Activated T-helper 1 cell treated with anti-CD3 and anti-CD28 coated beads, Interleukin-12 subunit alpha, Interleukin-12 subunit beta, Interleukin-2, Interleukin-4 antibody, amounts not matched to agents 30 ng/mL and 10 ng/mL and 1 ng/mL, durations not matched to agents 14 hours and 24 hours and 36 hours (primary cell): ENCODE measurements at places on chromosomes 13 and 19. TPM values are rescaled to one million over a fixed set of nuclear protein-coding genes. Genes with fewer than 3 reads are reported as not detected.

DNA sequence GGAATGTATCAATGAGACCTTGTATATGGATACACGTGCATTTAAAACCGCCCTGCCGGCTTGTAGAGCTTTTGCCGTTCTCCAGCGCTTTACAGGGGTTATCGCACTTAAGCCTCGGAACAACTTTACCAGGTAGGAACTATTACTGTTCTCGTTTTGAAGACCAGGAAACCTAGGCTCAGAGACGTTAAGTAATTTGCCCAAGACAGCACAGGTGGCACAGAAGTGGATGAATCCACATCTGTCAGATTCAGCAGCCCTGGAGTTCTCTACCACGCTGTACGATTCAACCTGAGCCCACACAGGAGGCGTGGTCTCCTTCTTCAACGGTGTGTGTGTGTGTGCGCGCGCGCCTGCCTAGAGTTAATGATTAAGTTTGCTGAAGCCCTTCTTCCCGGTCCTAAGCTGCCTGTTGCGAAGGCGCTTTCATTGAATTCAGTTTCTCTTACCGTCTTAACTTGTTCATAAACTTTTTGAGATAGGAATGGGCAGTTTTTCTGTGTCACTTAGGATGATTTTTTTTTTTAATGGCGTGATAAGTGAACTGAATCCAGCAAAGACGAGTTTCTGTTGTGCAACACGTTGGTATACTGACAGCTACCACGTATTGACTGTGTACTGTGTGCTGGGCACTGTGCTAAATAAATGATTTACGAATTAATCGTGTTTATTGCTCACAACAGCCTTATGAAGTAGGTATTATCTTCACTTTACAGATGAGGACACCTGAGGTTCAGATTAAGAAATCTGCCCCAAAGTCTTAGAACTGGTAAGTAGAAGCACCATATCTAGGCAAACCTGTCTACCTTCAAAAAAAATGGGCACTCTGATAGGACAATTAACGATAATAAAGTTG, 67.4 kb downstream of the KCNRG start:
- peak; percentile 66 for DNase-seq

GRCh38 chr13:45368571-45368970, 27.6 kb upstream of the TPT1 start:
- no peak for DNase-seq

Gene UBL5
- total RNA-seq, result 338 and 351 TPM in 2 replicates

Gene DDA1
- total RNA-seq, result 45.3 and 50.2 TPM in 2 replicates

DNA sequence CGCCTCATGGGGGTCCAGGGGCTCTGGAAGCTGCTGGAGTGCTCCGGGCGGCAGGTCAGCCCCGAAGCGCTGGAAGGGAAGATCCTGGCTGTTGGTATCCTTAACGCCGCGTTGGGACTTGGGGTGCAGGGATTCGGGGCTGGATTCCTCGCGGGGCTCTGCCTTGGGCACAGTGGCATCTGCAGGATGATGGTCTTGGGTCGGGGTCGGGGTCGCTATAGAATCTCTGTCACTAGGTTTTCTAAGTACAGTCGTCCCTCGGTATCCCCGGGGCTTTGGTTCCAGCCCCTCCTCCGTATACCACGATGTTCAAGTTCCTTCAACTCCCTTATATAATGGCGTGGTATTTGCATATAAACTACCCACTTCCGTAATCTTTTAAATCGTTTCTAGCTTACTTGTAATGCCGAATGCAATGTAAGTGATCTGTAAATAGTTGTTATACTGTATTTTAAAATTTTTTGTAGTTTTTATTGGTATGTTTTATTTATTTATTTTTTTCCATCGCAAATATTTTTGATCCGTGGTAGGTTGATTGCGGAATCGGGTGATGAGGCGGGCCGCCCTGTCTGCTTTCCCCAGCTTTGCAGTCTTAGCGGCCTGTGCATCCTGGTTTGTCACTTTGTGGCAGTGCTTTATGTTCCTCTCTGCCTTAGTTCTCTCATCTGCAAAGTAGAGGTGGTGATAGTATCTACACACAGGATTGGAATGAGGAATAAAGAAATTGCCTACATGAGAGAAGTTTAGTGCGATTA, 606 bp downstream of the ERCC5 start:
- peak; percentile 31 for DNase-seq

Gene VASP
- total RNA-seq, result 234 and 235 TPM in 2 replicates

DNA sequence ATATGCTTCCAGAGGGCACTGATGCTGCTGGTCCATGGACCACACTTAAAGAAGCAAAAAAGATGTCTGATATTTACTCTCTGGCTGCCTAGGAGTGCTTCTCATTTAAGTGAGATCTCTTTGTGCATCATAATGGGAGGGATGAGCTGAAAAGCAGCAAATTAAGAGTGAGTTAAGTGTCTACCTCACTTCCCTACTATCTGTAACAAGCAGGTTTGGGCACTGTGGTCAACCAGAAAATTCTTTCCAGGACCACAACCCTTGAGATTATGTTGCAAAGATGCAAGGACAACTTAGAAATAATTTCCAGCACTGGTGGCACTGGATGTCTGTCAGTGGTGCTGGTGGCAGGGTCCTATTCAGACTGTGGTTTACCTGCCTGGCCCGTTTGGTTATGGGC, 52.1 kb upstream of the USPL1 start:
- DNase-seq, result no peak

DNA sequence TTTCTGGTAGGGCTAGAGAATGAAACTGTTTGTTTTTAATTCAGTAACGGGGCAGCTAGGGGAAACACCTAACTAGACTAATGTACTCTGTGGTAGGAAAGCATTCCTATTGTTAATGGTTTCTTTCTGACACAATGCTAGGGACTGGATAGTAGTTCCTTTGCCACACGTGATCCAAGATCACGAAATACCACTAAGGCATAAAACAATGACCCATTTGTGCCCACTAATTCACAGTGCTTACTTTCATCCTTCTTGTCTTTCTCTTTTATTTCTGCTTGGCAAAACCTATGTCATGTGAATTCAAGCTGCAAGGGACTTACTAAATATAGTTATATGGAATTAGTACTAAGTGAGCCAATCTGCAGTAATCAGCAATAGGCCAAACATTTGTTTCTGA, 834.1 kb upstream of the SLITRK6 start:
- no peak for DNase-seq

DNA sequence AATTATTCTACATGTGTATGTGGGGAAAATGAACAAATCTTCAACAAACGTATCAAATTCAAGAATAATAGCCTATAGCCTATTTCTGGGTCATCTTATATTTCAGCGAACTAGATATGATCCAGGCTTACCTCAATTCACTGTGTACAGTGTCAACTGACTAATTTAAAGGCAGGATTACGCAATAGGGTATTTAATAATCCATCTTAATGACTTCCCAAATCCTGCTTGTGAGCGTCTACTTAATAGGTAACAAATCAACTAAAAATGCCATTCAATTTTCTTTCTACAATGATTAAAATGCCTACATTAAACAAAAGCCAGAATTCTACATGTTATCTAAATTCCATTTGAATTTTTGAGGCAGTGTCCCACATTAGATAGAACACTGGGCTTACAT, 67.0 kb downstream of the USP12 start:
- no peak for DNase-seq

DNA sequence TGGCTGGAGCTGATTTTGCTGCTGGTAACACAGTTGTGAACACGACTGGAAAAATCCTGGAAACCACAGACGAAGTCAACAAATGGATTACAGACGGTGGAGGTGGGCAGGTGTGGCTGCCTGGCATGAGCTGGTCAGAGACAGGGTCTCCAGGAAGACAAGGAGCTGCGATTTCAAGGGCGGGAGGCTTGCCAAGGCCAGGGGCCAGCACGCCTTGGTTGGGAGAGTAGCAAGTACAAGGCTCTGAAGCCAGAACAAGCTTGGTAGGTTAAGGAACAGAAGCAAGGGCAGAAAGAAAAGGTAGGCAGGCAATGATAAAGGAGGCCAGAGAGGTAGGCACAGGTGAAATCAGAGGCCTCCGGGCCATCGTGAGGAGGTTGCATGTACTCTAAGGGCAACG, 50.7 kb upstream of the AMER2 start:
- DNase-seq, result no peak

Gene FXYD1
- total RNA-seq, result not detected in 2 replicates

DNA sequence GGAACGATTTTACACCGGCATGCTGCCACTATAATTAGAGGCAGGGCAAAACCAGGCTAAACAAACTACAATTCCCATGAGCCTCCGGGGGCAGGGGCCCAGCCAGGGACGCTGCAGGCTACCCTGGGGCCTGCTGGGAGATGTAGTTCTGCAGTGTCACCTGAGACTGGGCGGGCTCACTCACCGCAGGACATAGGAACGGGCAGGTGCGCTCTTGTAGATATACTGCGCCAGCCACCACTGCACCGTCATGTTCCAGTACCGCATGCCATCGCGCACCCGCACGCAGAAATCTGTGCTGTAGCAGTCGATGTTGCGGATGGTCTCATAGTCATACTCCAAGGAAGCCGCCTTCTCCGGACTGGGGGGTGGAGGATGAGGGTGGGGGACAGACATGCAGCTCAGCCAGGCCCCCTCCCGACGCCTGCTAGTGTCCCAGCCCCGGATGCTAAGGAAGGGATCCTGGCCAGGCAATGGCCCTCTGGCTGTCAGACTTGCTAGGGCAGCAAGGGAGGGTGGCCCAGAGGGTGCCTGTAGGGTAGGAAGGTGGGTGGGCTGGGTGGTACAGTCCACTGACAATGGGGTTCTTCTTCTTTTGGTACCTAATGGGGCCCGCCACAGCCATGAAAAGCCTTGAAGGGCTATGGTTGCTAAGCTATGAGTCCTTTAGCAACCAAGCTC, 5.8 kb upstream of the TMC4 start:
- no peak for DNase-seq

Gene WIZ
- 37.6 and 38.7 TPM in 2 replicates for total RNA-seq

DNA sequence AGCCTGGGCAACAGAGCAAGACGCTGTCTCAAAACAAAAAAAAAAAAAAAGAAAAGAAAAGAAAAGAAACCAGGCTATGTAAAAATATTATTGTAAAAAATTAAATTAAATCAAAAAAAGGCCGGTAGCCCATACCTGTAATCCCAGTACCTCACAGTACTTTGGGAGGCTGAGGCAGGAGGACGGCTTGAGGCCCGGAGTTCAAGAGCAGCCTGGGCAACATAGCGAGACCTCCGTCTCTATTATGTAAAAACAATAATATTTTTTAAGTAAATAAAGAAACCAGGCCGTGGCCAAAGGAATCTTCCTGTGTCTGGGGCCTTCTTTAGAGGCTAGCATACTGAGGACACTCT, 770 bp upstream of the CAPNS1 start:
- no peak for DNase-seq

DNA sequence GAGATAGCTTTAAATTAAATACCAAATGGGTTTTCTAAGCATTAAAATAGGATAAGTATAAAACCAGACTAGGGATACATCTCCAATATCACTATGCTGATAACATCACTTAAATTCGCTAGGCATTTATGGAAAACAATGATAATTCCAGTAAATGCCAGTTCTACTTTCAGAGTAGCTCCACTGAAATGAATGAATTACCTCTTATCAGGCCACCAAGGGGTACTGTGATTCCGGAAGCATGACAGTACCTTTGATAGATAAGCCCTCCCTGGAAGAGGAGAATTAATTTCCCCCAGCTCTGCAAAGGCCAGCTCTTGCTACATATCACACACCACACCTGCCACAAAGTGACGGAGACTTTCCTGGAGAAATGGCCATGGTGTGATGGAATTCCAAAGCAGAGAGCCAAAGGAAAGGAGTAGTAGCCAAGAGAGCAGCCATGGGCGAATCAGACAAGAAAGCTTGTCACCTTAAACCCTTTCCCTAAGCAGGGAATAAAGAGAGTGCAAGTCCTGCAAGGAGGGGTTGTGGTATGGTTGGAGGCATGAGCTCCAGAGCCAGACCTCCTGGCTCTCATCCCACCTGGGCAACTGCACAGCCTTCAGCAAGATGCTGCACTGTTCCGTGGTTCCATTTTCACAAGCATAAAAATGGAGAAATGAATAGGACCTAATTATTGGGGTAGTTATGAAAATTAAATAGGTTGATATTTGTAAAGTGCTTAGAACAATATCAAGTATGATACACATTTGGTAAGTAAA, 423.1 kb downstream of the FGF14 start:
- no peak for DNase-seq

GRCh38 chr13:33392794-33393405, 107.3 kb upstream of the STARD13 start:
- DNase-seq, result no peak

DNA sequence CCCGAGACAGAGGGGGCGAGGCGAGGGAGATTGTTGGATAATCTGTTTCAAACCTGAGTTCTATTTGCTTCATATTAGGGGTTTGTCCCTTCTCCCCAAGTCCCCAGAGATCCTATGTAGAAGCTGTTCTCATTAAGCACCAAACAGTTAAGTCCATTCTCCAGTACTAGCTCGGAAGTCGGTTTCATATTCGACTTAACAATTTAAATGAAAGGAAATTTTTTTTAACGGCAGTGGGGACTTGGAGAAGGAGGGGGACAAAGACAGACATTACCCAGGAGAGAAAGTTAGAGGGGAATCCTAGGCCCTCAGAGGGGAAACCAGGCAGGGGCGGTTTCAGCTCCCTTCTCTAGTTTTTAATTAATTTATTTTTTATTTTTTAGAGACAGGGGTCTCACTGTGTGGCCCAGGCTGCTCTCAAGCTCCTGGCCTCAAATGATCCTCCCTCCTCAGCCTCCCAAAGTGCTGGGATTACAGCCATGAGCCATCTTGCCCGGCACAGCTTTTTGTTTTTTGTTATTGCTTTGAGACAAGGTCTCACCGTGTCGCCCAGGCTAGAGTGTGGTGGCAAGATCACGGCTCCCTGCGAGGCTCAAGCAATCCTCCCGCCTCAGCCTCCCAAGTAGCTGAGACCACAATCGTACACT, 13.7 kb upstream of the TLE2 start:
- DNase-seq, result no peak

Gene TMEM161A
- 46.0 and 48.9 TPM in 2 replicates for total RNA-seq

- DNase-seq, result no peak
These were observed 195.3 kb downstream of the B3GLCT start for GRCh38 chr13:31395090-31395489.

Gene SIRT6
- total RNA-seq, result 42.6 and 46.4 TPM in 2 replicates

GRCh38 chr13:93477238-93477637, 250.6 kb downstream of the GPC6 start:
- no peak for DNase-seq

DNA sequence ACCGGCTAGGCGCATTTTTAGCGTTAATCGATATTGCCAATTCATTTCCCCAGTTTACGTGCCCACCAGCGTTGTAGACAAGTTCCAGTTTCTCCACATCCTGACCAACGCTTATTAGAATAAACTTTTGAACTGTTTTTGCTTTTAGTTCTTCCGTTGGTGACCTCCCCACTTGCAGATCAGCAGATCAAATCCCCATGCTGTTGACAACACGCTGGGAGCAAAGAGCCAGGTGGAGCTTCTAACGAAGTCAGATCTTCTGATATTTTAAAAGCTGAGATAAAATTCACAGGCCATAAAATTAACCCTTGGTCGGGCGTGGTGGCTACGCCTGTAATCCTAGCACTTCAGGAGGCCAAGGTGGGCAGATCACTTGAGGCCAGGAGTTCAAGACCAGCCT, 21.2 kb downstream of the RCN3 start:
- DNase-seq, result no peak

Gene DIAPH3
- total RNA-seq, result 22.8 and 24.6 TPM in 2 replicates
